ENCODE measurements at places on chromosomes 5 and 9.

- no peak for DNase-seq
Measured at GRCh38 chr5:121350181-121350930, 501.3 kb upstream of the FTMT start.

- DNase-seq: no peak
Measured at GRCh38 chr9:32741706-32742105, 41.6 kb upstream of the TMEM215 start.

DNA sequence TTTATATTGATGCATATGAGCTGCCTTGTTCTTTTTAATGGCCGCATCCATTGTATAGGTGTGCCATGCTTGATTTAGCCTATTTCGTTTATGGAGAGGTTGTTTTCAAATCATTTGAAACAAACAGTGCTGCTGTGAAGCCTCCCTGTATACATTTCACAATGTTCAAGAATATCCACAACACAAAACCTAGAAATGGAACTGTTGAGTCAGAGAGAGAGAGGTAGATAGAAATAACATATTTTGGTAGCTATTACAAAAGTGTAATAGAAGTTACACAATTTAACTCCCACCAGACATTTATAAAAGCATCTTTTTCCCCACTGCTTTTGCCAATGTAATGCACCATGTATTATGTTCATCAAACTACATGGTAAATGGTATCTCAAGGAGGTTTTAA lies 82.0 kb downstream of the FRMD3 start:
- no peak for DNase-seq

- DNase-seq: no peak
Measured at GRCh38 chr5:141522301-141522700, 33.4 kb downstream of the PCDHGC5 start.

- no peak for DNase-seq
Measured at GRCh38 chr5:67643536-67643935, 446.9 kb upstream of the CD180 start.

DNA sequence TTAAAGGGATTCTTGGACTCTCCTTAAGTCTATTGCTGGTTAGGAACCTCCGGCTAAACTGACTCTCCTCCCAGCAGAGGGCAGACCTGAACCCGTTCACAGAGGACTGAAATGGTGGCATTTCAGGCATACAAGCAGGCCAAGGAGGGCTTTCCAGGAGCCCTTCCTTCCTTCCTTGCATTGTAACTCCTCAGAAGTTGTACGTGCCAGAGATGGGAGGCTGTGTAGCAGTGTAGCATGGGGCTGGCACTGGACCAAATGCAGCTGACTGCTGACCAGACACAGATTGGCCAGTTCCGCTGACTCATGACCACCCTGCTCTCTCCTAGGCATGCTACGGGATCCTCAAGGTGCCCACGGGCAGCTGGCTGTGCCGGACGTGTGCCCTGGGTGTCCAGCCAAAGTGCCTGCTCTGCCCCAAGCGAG lies 36.4 kb downstream of the JADE2 start:
- no peak for DNase-seq

DNA sequence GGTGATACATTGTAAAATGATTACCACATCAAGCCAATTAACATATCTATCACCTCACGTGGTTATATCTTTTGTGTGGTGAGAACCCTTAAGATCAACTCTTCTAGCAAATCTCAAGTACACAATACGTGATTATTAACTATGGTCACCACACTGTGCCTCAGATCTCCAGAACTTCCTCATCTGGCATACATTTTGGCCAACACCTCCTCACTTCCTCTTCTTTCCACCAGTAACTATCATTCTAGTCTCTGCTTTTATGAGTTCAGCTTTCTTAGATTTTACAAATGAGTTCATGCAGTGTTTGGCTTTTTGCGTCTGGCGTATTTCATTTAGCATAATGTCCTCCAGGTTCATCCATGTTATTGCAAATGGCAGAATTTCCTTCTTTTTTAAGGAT lies 35.8 kb downstream of the PRKACG start:
- DNase-seq: peak; percentile 86

GRCh38 chr9:10127867-10128266 lies 484.9 kb downstream of the PTPRD start:
- DNase-seq: no peak

DNA sequence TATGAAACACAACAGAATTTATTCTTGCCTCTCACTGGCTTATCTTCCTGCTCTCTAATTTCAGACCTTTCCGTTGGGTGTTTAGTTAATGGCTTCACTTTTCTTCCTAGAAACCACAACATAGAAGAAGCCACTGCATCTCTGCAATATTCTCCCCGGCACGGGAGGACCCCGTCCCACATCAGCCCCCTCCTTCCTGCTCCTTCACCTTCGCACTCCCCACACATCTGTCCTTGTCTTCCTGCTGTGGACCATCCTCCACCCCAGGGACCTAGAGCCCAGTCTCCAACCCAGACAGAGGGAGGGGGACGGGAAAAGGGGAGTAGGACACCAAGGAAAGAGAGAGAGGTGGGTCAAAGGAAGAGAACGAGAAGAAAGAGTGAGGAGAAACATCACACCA lies 1.4 kb downstream of the OR2V1 start:
- DNase-seq: no peak

DNA sequence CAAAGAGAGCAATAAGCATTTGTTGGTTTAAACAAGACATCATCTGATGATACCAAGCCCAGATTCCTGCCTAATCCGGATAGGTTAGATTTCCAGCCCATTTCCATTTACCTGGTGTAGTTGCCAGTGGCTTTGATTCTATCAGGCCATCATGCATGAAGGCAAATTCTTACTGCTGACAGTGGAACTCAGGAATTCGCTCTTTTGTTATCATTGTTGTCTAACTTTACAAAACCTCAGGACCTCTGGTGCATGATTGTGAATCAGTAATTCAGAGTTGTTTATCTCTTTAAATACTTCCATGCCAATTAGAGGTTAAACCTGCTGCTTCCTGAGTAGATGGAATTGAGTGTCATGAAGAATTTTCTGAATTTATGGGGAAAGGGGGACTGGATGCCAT lies 76.5 kb downstream of the C9orf152 start:
- DNase-seq: no peak

- DNase-seq: no peak
Measured at GRCh38 chr9:132733260-132733815, 63.1 kb downstream of the GTF3C4 start.

DNA sequence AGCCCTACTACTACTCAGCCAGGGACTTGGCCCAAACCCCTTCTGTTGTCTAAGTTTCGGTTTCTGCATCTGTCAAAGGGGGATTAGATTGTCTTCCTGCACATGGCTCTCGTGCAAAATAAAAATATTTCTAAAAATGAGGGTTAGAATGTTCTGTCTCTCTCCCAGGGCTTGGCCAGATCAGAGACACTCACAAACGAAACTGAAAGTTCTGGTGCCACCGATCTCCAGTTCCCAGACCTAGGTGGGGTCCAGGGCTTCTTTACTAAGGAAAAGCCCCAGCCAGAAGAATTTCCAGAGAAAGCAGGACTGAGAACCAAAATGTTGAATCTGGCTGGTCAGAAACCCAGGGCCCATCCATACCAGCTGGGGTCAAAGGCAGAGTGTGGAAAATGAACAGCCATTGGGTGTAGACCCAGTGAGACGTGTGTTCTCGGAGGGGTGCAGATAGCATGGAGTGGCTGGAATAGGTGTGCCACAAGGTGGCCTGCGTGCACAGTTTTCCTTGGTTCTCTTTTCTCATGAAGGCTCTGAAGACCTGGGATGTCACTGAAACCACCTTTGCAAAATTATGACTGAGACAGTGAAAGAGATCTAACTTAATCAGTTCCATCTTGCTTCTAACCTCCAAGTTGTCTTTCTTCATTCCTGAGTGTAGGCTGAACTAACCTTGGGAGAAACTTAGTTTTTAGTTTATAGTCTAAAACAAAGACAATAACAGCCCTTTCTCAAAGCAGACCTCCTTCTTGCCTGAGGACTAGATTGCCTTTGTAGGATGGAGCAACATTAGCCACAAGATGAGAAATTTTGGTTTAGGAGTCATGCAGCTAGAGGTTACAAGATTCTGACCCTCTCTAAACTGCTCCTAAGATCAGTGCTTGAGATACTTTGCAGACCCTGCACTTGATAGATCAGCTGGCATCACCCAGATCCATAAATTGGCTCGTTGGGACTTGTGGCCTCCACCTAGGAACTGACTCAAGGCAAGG lies 2.3 kb upstream of the SLC23A1 start:
- peak; percentile 56 for DNase-seq

GRCh38 chr5:127995556-127995955 lies 88.0 kb upstream of the SLC12A2 start:
- no peak for DNase-seq

Measured in AML-193 (cell line).